NCI-H1436 (cell line): ENCODE measurements at places on chromosomes 12 and 14.

DNA sequence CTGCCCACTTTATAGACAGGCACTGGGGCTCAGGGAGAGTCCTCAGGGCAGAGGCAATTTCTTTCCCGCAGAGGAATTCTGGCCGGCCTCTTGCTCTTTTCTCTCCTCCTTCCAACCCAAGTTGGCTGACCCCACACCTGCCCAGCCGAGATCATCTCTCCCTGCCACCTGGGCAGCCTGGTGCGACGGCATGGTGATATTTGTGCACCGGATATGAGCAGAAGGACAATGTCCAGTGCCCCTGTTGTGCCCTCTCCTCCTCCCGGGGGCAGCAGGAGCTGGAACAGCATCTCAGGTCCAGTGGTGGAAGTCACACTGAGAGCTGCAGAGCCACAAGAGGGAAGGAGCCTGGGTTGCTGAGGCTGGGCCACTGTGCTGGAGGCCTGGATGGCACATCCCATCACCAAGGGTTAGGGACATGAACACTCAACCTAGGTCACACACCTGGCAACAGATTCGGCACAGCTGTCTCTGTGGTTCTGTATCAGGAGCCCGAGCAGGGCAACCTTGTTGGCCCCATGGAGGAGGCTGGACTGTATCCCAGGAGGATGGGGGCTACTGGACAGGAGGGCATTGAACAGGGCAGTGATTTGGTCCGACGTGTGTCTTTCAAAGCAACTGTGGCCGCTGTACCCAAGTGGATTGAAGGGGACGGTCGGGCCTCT is 57.7 kb upstream of the DIO3 start:
- no peak for DNase-seq

DNA sequence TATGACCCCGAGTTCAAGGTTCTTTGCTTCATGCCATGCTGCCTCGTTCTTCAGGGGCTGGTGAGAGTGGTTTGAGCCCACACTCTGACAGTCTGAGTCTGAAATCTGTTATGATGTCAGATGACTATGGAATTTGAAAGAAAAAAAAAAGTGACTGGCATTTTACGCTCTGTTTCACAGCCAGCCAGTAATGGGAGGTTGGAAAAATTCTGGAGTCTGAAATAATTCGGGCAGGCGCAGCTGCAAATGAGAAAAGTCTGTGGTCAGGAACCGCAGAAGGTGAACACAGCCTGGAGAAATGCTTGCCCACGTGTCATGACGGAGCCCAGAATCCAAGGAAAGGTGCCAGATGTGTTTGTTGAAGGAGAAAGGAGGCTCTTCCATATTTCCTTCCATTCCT is 269.8 kb upstream of the PWP1 start:
- DNase-seq: no peak

DNA sequence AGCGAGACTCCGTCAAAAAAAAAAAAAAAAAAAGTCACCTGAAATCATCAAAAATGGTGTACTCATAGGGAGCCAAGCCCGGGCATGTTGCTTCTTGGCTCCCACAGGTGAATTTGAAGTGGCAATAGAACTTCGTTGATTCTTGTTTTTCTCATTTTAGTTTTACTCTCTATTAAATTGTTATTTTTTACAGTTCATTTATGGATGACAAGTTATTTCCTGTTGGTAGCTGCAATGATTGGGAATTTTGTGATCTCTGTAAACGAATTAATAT is 1.3 kb downstream of the TM7SF3 start:
- no peak for DNase-seq

DNA sequence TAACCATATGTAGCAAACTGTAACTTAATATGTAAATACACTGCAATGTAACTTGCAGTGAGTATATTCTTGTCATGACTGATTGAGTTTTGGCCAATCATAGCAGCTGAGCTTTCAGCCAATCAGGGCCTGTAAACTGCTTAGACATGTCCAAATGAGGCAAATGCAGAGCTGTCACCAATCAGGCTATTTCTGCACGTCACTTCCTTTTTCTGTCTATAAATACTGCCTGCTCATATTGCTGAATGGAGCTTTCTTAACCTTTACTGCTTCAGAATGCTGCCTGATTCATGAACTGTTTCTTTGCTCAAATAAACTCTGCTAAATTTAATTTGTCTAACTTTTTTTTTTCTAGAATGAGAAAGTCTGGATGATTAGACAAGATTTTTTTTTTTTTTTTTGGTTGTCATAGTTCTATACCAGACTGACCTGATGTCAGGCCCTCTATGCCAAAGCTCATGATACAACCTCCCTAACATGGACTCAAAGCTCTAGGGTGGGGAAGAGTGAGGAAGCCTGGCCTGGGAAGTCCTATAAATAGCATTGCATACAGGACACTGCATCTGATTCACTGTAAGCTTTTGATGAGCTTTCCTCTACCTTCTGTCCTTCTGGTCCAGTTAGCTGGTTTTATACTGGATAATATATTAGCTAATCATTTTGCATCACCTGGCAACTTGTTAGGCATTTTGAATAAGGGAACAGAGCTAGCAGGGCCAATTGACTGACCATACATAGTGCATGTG is 12.0 kb downstream of the MGP start:
- DNase-seq: no peak

DNA sequence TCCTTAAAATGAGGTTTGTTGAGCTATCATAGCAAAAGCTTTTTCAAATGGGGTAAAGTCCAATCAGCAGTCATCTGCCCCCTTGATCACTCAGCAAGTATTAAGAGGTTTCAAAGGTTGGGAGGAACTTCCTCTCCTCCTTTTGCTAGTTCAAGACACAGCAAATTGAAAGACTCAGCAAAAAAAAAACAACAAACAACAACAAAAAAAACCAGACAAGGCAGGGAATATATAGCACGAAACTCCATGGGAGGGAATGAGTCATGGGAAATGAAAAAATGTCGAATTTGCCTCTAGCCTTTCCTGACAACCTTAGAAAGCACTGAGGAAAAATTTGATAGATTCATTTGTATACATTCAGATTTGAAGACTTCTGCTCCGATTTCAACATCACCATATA is 1.6 kb upstream of the SLC7A8 start:
- DNase-seq: no peak

GRCh38 chr14:34794217-34794616 is 79.8 kb upstream of the CFL2 start:
- DNase-seq: no peak
